Activated T-cell treated with anti-CD3 and anti-CD28 coated beads for 24 hours (primary cell): ENCODE measurements at places on chromosomes 1 and 21.
A peak's percentile ranks its signal among the peaks of the same experiment; 100 is the strongest.

DNA sequence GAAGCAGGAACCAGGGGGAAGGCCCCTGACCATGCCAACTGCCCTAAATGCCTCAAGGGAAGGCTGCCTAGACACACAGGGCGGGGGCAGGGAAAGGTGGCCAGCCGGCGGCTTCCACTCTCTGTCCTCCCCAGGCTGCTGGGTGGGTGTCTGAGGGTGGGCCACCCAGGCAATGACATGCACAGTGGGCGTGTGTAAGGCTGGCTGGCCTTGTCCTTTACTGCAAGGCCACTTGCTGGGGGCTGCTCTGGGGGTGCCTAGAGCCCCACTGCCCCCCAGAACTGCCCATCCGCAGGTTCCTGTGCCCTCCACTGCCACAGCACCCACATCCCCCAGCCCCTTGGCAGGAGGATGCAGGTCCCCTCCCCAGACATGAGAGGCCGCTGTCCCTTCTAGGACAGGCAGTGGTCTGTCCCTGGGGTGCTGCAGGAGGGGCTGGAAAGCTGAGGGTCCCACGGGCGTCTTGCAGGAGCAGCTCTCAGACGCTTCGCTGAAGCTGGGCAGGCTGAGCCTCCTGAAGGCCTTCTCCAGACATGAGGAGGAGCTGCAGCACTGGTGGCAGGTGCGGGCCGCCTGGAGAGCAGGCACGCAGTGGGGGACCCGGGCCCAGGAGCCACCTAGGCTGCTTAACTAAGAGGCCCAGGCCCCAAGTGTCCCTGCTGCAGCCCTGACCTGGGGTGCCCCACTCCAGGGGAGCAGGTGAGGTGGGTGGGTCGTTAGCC, 10.1 kb downstream of the CCDC27 start:
- DNase-seq = no peak

DNA sequence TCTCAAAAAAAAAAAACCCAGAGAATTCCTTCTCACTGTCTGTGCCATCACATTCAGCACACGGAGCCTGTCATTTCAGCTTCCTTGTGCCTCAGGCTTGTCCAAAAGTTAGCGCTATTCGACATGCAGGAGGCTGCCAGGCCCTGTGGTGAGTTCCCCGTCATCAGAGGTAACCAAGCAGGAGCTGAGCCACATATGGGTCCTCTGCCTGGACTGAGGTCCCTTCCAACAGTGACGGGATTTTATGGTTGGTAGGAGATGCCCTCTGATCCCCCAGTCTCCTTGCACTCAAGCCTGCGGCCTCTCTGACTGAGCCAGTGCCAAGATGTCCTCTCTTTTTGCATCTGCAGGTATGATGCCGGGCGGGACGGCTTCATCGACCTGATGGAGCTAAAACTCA, 12.7 kb upstream of the CTRC start:
- no peak for DNase-seq

GRCh38 chr1:1398677-1399186, 403 bp downstream of the CCNL2 start:
- DNase-seq = no peak

DNA sequence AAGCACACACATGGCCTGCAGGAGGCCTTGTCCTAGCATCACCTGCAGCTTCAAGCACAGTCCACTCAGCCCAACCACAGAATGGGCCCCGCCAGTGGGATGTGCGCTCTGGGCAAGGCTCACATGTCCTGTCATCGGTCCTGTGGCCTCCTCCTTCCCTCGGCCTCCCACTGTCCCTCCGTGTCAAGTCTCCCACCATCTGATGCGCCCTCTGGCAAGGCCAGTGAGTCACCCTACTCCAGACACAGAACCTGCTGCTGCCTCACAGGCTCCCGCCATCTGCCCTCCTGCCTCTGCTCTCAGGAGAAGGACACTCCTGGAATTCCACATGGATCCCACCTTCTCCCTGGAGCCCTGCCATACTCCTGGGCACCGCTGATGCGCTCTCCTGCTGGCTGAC, 14.2 kb downstream of the KCNAB2 start:
- DNase-seq = no peak

GRCh38 chr1:38539931-38540330, 319.6 kb downstream of the RRAGC start:
- no peak for DNase-seq

GRCh38 chr1:222600281-222600680, 10.5 kb upstream of the TAF1A start:
- no peak for DNase-seq

DNA sequence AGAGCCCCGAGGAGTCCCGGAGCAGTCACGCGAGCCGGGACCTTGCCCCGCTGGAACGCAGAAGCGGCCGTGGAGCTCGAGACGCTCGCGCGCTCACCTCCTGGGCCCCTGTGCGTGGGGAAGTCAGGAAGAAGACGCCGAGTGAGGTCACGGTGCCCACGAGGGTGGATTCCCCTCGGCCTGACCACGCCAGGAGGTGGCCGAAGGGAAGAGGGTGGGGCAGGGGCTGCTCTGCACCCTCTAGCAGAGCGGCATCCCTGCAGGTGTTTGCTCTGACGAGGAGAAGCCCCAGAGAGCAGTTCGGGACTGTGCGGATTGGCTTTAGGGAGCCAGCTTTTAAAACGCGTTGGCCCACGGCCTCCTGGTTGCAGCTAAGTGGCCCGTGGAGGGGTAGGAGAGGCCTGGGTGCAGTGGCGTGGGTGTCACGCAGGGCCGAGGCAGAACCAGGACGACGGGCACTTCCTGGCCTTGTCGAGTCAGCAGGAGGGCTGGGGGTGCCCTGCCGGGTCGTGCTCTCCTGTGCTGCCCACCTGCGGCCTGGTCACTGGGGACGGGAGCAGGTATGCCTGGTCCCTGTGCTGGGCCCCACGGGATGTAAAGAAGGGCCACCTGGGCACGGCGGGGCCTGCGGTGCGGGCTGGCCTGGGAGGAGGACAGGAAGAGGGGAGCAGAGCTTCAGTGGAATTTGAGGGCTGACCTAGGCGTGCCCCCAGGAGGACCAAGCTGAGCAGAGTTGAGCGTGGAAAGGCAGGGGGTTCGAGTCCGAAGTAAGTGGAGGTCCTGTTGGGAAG, 1.0 kb downstream of the PDXK start:
- DNase-seq = no peak

- DNase-seq = no peak
Observed at GRCh38 chr1:212062832-212063438, 27.4 kb downstream of the DTL start.

- DNase-seq = no peak
Observed at GRCh38 chr1:210232511-210233215, at the start of gene SERTAD4. TSS of gene SERTAD4 (plus strand) at chr1:210232796. CDS start at chr1:210237961, 5,165 bp downstream.

GRCh38 chr1:211627259-211627658, 48.2 kb downstream of the NEK2 start:
- no peak for DNase-seq

- no peak for DNase-seq
Observed at GRCh38 chr1:228276901-228277490, 69.2 kb downstream of the OBSCN start.

DNA sequence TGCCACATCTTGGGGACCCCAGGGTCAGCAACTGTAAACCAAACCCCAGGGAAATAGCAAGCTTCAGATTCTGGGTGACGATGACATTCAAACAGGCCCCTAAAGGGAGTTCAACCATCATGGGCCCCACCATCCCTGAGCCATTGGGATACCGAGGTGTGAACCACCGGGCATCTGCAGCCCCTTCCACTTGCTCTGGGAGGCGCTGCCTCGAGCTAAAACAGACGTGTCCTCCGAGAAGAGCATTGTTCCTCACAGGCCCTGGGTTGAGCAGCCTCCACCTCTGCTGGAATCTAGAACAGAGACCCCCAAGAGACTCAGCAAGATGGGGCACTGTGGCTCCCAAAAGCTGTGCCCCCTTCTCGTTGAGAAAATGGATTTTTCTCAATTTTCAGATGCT, 19.0 kb upstream of the EFHD2 start:
- no peak for DNase-seq

DNA sequence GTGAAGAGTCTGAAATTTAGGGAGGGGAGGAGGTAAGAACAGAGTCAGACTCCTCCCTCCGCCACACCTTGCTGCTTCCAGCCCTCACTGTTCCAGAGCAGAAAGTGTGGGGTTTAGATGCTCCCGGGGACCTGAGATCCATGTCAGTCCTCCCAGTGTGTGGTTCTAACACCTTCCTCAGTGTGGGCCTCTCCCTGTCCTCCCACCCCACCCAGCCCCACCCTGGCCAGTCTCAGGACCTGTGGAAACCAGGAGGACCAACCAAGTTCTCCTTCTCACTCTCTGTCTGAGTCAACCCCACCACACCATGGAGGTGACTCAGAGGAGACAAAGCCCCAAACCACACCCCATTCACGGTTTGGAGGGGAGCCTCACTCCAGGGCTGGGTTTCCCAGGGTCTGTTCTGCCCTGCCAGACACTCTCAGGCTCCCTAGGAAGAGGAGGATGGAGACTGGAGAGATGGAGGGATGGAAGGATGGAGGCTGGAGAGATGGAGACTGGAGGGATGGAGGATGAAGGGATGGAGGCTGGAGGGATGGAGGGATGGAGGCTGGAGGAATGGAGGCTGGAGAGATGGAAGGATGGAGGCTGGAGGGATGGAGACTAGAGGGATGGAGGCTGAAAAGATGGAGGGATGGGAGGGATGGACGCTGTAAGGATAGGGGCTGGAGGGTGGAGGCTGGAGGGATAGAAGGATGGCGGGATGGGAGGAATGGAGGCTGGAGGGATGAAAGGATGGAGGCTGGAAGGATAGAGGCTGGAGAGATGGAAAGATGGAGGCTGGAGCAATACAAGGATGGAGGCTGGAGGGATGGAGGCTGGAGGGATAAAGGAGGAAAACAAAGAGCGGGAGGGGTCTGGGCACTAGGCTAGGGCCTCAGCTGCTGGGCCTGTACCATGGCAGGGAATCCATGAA, 100.9 kb upstream of the RUNX3 start:
- DNase-seq = peak; percentile 79

DNA sequence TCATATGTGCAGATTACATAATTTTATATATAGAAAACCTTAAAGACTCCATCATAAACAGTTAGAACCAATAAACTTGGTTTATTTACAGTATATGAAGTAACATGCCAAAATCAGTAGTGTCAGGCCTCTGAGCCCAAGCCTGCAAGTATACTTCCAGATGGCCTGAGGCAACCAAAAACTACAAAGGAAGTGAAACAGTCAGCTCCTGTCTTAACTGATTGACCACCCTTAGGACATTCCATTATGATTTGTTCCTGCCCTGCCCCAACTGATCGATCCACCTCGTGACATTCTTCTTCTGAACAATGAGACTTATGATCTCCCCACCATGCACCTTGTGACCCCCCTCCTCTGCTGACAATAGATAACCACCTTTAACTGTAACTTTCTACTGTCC, 630.3 kb downstream of the AMY1C start:
- no peak for DNase-seq

DNA sequence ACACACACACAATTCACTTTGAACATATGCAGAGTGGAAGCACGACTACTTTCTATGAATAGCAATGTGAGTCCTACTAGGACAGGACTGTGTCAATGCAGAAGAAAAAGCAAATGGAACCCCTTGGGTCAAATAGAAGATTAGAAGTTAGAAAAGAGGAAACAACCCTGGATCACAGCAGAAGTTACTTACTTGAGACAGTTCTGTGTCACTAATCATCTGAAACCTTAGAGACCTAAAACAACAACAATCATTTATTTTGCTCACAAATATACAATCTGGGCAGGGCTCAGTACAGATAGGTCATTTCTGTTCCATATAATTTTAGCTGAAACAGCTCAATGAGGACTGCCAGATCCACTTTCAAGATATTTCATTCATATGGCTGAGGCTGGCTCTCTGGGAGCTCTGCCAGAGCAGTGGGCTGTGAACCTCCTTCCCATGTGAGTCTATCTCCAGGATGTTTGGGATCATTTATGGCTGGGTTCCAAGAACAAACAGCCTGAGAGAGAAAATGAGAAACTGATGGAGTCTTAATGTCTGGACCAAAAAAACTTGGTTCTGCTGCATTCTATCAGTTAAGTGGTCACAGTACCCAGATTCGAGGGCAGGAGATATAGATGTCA, 42.5 kb upstream of the IL10 start:
- no peak for DNase-seq

DNA sequence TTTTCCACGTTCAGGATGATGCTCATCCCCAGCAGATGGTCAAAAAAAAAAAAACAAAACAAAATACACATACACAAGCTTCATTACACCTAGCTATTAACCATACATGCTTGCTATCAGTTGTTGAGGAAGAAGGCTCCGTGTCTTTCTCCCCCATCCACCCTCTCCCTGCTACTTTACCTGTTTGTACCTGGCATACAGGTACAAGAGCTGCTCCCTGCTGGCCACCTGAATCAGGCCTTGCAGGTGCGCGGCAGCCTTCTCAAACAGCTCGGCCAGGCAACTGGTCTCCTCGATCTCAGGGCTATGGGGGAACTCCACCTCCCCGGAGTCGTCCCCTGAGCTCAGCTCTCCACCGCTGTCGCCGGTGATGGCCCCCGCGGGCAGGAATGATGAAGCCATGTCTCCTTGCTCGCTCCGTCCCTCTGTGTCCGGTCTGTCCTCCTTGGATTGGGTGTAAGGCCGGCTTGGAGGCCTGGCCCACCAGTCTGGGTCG, 464 bp downstream of the ACBD6 start:
- no peak for DNase-seq

- no peak for DNase-seq
Observed at GRCh38 chr1:205073511-205073910, 10.7 kb downstream of the TMEM81 start.

DNA sequence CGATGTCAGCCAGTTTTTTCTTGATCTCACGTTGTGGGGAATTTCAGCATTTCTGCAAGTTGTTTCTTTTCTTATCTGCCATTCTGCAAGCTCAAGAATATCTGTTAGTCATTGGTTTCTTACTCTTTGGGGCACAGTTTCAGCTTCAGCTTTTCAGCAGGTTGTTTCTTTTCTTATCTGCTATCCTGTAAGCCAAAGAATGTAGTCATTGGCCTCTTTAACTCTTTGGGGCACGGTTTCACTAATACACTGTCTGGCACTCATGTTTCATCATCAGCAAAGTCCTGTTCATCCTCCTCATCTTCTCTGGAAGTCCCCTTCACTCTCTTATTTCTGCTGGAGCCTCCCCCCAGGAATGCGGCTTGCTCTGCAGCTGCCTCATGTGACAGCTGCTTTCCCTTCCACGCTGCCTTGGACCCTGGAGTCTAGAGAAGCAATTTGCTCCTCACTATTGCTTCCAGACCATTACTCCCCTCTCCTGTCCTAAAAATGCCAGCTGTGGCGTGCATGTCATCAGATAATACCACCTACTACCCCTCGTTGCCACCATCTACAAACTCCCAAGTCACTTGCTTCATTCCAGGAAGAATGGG, 67.0 kb upstream of the CACNA1E start:
- no peak for DNase-seq

- DNase-seq = no peak
Observed at GRCh38 chr1:33292726-33293340, 28.1 kb downstream of the A3GALT2 start.

DNA sequence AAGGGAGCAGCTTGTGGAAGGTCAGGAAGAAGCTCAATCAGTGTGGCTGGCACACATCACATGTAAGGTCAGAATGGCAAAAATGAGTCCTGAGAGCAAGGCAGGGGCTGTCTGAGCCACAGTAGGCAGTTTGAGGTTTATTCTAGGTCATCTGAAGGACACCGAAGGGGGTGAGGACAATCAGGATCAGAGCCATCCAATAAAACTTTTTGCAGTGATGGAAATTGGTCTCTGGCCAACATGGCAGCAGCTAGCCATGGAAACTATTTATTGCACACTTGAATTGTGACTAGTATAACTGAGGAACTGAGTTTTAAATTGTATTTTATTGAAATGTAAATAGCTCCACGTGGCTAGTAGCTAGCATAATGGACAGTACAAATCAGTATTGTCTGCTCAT, 97.0 kb upstream of the CACNA1E start:
- DNase-seq = no peak

- DNase-seq = no peak
Observed at GRCh38 chr1:38085666-38086330, 39.2 kb upstream of the POU3F1 start.
